ENCODE measurements at places on chromosomes 13 and 19.

DNA sequence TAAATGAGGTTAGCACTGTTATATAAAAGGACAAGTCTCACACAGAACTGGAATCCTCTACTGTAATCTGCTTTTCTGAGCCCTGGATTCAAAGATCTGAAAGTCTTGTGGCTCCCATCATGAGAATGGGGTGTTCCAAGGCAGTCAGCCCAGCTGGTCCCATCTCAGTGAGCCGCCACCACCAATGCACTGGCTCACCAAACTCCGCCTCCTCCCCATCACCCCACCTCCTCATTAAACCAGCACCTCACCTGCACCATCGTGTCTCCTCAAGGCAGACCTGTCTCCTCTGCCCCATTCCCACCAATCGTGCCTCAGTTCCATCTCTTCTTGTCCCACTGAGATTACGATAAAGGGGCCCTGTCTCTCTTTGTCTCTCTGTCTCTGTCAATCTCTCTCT is 166.7 kb downstream of the USP12 start:
- no peak for DNase-seq

DNA sequence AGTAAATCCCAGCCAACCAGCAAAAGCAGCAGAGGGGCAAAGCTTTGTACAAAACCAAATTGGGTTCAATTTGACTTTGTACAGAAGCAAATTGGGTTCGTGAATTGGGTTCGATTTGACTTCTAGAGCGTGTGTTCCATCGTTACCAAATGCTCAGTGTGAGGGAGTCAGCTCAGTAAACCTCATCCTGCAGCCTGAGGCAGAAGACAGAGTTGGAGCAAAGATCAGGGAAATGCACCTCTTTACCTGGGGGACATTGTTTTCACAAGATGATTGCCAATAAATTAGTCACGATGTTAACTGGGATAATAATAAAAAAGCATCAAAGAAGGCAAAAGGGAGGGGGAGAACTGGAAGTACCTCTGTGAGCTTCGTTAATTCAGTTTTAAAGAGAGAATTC is 1.5 kb downstream of the RAB20 start:
- no peak for DNase-seq

- no peak for DNase-seq
These were observed 72.2 kb downstream of the KCTD15 start for GRCh38 chr19:33868788-33869412.

GRCh38 chr13:98576200-98576945 is 534 bp downstream of the STK24 start:
- DNase-seq = no peak

DNA sequence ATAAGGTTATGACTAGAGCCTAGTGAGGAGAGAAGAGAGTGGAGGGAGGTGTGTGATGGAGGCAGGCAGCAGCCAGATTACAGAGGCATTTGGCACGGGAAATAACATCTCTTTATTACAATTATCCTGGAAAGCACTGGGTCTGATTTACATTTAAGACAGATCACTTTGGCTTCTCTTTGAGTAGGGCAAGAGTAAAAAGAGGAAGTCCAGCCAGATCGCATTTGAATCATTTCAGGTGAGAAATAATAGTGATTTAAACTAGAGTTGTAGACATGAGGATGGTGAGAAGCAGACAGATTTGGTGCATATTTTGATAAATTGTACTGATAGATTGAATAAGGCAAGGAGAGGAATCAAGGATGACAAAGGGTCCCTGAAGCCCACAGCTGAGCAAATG is 9.6 kb upstream of the SACS start:
- DNase-seq = no peak

GRCh38 chr13:106612688-106613087 is 44.8 kb upstream of the ARGLU1 start:
- no peak for DNase-seq

DNA sequence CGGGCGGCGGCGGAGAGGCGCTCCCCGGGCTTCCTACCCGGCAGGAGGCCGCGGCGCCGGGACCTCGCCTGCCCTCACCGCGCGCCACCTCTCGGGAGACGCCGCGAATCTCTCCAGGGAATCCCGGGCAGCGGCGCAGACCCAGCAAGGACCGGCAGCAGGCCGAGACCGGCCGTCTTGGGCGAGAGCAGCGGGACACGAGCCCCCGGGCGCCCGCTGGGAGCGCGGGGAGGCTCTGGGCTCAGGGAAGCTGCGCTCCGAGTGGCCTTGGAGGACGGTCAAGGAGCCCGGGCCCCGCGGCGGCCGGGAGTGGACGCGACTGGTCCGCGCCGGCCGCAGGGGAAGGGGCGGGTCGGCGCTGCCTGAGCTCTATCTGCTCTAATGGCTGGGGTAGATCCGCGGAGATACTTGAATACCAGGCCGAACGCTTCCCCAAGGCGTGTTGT is 14.7 kb downstream of the CDX2 start:
- no peak for DNase-seq

- DNase-seq = no peak
These were observed 5.8 kb downstream of the GYS1 start for GRCh38 chr19:48987323-48987722.

- no peak for DNase-seq
These were observed 816.8 kb upstream of the PCDH9 start for GRCh38 chr13:68046903-68047302.

DNA sequence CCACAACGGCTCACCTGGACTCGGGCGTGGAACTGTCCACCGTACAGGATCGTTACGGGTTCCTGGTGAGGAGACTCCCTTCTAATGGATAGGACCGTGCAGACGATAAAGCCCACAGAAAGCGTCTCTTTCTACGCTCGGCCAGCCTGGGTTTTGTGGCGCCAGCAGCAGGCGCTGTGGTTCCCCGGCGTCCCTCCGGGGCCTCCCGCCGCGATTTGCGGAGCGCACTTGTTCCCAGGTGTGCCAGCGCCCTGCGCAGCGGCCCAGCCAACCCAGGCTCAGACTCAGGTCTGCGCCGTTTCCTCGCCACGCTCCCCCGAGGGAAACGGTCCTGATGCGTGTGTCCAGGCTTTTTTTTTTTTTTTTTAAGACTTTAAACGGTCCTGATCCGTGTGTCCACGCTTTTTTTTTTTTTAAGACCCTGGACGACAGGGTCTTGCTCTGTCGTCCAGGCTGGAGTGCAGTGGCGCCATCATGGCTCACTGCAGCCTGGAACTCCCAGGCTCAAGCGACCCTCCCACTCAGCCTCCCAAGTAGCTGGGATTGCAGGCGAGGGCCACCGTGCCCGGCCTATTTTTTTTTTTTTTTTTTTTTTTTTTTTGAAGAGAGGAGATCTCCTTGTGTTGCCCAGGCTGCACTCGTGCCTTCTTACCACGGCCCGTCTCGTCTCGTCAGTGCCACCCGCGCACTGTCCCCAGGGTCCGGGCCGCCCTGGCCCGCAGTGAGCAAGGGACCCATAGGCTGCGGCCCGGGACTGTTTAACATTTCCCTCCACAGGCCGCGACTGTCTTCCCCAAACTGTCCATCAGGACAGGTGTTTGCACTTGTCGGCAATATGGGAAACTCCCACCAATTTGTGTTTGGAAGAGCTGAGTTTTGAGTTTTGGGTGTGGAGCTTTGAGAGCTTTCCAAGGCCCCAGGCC is 23.8 kb downstream of the GJA3 start:
- DNase-seq = peak; percentile 36

- no peak for DNase-seq
These were observed 111.5 kb downstream of the DNAJC15 start for GRCh38 chr13:43134868-43135267.
